ENCODE measurements at places on chromosomes 7 and 10.
A peak's percentile ranks its signal among the peaks of the same experiment; 100 is the strongest.

GRCh38 chr10:8418631-8419030 lies 364.1 kb downstream of the GATA3 start:
- no peak for DNase-seq

- peak; percentile 42 for DNase-seq
Observed at GRCh38 chr7:44565097-44565794, 8.5 kb downstream of the DDX56 start.

DNA sequence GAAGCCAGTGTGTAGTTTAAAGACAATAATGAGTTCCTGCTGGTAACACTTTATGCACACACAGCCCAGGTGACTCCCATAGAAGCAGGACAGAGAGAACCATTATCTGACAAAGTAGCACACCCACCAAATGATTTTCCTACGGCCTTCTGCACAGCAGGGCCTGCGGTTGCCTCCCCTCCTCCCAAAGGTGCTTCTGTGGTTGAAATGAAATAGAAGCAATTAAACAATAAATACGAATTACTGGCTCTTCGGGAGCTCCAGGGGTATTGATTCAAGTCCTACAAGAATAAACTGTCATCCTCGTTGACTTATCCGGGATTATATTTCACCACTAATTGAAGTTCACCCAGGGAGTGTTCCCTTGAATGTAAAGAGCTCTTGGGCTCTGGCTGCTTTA lies 172.1 kb downstream of the ACTR3B start:
- no peak for DNase-seq

DNA sequence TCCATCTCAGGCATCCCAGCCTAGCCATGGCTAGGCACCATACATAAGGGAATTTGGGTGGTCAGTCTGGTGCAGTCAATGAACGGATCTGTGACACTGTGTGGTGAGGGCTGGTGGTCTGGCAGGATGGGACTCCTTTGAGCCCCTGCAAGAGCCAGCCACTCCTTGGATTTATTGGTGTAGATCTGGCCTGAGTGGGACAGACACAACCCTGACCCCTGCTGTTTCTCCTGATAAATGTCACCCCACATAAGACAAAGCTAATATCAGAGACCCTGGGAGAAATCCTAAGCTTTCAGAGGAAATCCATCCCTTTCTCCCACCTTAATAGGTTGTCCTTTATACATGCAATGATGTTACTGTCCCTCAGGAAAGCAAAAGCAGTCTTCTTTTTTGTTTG lies 2.3 kb downstream of the FBXO24 start:
- DNase-seq: no peak

DNA sequence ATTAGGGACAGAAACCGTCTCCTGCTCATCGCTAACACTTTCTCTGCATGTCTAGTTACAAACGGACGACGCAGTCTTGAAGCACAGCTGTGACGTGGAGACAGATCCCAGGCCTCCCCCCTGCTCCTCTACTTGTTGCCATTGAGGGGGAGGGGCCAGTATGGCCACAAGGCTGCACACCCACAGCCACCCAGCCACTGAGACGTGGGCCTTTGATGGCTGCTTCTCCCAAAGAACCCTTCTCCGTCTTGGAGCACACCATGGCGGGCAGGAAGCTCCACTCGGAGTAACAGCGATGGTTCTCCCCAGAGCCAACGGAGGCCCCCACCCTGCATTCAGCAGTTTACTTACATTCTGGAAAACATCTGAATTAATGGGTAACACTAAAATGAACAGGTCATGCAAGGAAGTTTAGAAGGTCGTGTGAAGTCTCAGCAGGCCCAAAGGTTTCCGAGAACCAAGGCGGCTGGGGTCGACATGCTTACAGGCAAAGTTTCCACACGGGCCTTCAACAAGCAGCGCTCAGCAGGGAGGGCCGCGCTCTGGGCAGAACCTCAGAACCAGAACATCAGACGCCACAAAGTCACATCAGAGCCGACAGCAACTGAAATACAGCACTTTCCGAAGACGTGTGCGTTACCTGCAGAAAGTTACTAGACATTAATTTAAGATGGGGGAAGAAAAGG lies 169.6 kb downstream of the DIP2C start:
- DNase-seq: no peak
